Hepatic stellate cell (primary cell): ENCODE measurements at places on chromosomes 5 and 9.

DNA sequence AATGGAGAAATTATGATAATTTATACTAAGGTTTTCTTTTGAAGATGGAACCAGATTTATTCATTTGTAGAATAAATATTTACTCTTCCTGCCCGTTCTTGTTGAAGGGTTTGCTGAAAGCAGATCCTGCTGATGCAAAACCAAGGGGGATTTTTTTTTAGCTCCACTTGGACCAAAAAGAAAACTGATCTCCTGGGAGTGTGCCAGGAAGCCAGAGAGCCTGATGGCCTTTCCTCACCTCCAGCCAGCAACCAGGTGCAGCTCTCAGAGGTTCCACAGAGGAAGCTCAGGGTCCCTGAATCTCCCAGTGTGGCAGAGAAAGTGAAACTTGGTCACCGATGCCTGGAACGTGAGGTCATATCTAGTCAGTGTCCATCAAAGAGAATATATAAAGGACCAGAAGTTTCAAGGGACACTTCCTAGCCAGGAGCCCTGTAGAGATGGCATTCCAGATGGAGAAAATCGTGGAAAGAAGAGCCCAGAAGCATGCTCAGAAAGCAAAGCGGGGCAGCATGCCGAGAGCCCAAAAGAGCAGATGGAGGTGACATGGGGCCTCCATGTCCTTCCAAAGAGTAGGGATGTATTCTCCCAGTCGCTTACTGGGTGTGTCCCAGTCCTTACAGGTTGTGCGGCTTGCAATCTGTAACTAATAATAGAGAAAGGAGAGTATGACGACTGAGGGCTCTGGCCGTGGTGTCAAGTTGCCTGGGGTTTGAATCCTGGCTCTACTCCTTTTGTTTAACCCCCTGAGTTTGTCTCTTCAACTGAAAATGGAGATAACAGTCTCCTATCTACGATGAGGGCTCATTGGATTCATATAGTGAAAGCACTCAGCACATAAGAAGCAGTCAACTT, 12.2 kb downstream of the AFAP1L1 start:
- no peak for DNase-seq

- no peak for DNase-seq
Observed at GRCh38 chr5:159273923-159274322, 10.8 kb downstream of the UBLCP1 start.

DNA sequence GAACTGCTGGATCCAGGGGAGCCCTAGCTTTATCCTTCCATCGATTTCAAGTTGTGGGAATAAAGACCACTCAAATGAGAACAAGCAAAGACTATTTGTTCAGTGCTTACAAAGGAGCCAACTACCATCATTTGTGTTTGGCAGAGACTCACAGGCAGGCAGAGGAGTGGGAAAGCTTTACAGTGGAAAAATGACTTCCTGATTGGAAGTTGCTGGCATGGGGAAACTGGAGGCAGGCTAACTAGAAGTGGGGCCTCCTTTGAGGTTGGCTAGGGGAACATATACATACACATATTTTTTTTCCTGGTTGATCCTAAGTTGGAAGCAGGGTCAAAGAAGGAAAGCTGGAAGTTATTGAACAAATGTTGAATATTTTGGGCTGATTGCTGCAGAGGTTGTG, 121.7 kb downstream of the ACTBL2 start:
- no peak for DNase-seq

DNA sequence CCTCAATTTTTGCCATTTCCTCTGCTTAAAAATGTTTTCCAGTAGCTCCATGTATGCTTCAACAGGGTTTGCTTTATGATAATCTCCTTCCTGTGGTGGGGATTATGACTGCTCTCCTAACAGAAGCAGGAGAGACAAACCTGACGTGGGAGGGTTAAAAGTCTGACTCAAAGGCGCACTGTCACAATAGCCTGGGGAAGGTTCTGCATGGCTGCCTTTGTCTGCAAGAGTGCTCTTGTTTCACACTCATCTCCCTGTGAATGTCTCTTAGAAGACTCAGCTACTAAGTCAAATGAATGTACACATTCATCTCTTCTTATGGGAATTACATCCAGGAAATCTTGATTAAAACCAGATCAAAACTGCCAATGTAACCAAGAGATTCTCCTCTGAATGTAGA, 90.9 kb upstream of the MTAP start:
- no peak for DNase-seq

DNA sequence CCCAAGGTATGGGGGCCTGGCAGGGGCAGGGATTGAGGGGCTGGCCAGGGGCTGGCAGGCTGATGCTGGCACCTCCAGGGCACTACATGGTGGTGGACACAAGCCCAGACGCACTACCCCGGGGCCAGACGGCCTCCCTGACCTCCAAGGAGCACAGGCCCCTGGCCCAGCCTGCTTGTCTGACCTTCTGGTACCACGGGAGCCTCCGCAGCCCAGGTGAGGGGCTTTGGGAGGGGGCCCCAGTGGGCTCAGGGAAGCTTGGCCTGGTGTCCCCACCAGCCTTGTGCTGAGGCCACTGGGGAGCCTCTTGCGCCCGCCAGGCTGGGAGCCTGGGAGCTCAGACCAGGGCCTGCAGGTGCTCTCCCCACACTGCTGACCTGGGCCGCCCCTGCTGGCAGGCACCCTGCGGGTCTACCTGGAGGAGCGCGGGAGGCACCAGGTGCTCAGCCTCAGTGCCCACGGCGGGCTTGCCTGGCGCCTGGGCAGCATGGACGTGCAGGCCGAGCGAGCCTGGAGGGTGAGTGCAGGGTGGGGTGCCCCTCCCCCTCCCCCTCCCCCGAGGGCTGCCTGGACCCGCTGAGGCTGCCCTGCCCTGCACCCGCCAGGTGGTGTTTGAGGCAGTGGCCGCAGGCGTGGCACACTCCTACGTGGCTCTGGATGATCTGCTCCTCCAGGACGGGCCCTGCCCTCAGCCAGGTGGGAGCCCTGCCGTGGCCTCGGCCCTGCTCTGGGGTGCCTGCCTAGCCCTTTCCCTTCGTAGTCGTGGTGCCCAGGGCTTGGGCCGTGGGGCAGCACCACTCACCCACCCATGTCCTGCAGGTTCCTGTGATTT, 5.7 kb downstream of the MAMDC4 start:
- no peak for DNase-seq

- DNase-seq, result no peak
Observed at GRCh38 chr5:158140120-158140731, 281.3 kb upstream of the CLINT1 start.

GRCh38 chr5:122933956-122934355, 88.5 kb downstream of the SNX24 start:
- no peak for DNase-seq

DNA sequence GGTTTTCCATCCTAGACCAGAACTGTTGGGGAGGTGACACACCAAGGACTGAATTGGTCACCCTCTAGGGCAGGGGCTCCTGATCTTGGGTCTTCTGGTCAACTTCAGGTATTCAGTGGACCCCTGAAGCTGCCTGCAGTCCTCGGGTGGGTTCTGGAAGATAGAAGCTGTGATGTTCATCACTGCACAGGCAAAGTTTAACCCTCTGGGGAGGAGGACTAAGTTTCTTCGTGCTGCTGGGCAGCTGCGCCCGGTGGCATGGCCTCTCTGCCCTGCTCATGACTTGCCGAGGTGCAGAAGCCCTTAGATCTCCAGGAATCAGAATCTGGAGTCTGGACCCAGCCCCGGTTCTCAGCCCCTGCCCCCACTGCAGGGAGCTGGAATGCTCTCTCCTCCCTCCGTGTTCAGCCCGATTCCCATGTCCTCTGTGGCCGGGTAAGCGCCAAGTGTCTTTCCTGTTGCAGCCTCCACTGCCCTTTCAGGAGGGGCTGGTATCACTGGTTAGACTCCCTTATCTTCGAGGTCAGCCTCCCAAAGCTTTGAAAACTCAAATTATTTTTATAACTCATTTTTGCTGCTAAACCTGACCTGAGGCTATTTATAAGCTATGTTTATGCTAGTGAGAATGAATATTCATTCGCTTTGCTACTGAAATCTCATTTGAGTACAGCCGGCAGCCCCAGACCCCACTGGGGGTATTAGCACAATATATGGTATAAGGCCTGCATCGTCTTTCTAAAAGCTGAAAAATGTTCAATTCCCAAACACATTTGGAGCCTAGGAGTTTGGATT, 1.7 kb downstream of the LAMC3 start:
- no peak for DNase-seq

- no peak for DNase-seq
Observed at GRCh38 chr9:34098307-34098706, 28.2 kb downstream of the DCAF12 start.

DNA sequence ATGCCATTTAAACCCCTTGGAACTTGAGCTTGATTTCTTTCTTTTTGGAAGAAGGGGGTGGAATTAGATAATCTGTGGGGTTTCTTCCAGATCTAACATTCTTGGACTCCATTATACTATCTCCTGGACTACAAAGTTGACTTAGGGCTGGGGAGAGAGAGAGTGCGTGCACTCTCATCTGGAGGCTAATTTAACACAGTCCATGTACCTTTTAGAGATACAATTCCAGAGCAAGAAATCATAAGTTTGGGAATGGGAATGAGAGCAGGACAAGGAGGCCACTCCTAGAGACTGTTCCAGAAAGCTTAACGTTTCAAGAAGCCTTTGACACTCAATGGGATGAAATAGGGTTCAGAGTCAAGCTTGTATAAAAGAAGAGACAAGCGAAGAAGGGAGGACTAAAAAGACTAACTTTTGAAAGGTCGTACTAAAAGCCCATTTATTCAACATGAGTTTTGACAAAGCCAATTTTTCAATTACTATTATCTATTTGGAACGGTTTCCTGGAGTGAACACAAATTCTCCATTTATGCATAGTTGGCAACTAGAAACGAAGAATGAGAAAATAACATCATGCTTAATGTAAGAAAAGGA, 83.4 kb downstream of the ACTL7B start:
- no peak for DNase-seq

DNA sequence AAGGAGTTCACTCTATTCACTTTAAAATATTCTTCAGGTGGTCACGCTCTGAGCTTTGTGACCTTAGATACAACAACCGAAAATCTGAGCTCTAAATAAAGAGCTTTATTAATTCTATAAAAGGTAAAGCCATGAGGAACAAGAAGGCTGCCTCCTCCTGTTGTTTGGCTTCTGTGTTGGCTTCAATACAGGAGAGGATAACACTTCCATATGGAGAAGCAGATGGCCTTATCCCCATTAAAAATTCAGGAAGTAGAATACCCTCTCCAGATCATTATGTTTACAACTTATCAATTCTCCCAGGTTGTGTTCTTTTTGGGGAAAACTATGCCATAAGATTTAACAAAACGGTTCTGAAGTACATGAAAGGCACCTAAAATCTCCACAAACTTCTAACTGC, 128.4 kb downstream of the TTC39B start:
- no peak for DNase-seq

DNA sequence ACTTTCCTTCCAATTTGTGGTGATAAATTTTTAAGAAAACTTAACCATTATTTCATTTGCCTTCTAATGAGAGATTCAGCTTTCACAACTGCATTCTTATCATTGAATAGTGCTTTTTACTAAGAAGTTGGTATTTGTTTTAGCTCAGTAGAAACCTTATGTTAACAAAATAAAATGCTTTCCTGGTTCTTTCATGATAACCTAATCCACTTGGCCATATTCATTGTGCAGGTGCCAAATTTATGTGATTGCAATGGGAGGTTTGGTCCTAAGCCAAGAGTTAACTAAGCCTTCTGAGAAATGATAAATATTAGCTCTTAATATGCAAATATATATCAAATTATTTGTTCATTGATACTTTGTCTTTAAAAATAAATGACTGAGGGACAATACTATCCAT, 141.1 kb upstream of the TLE4 start:
- DNase-seq, result no peak

- DNase-seq, result no peak
Observed at GRCh38 chr5:133985540-133986180, 17.2 kb upstream of the C5orf15 start.

DNA sequence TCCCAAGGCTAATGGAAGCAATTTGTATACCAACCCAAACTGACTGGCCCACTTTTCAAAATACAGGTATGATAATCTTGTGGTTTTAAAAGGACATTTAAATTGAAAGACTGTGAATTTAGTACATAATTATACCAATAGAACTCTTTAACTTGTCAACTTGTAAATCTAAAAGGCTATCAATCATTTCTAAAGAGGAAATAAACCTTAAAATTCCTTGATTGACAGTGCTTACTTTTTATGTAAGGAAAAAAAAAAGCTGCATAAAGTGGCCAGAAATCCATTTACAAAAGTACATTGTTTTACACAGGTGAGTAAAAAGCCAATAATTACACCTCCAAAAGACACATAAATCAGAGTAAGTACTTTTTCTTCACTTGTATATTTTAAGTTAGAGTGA, 367.4 kb downstream of the EBF1 start:
- no peak for DNase-seq

DNA sequence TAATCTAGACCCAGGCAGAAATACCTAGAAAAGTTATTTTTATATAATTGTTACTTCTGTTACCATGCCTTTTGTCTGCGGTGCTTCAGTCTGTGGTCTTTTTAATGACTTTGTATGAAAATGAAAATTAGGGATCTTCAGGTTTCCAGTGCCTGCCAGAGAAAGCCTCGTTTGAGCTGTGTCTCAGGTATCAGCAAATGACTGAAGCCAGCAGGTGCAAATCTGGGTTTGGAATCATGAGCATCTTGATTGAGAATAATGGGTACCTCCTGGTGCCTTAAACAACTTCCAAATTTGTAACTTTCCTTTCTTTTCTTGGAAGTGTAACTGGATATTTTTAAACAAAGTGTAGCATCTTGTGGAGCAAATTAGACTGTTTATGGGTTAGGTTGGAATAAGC, 4.3 kb downstream of the ZBTB34 start:
- no peak for DNase-seq

DNA sequence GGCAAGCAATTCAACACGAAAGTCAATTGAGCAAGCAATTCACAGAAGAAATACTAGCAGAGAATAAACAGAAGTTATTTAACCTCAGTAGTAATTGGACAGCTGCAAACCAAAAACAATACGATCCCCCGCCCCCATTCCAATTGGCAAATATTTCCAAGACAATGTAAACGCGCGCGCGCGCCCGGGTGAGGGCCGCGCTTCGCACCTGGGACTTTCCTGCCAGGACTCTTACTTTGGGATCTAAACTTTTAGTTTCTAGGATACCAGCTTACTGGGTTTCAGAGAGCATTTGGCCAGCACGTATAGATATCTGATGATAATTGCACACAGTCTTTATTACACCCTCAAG, 8.6 kb downstream of the RUFY1 start:
- DNase-seq, result peak; percentile 11

GRCh38 chr5:72816284-72817075, at the start of gene TNPO1:
TSS of gene TNPO1 (plus strand) at chr5:72816661. CDS start at chr5:72816738, 77 bp downstream.
- peak; percentile 86 for DNase-seq

GRCh38 chr5:76180814-76181805, 97.9 kb downstream of the SV2C start:
- no peak for DNase-seq

GRCh38 chr5:96796434-96796833, 11.3 kb downstream of the ERAP1 start:
- no peak for DNase-seq
